GM12891 (cell line): ENCODE measurements at places on chromosomes 4 and X.

DNA sequence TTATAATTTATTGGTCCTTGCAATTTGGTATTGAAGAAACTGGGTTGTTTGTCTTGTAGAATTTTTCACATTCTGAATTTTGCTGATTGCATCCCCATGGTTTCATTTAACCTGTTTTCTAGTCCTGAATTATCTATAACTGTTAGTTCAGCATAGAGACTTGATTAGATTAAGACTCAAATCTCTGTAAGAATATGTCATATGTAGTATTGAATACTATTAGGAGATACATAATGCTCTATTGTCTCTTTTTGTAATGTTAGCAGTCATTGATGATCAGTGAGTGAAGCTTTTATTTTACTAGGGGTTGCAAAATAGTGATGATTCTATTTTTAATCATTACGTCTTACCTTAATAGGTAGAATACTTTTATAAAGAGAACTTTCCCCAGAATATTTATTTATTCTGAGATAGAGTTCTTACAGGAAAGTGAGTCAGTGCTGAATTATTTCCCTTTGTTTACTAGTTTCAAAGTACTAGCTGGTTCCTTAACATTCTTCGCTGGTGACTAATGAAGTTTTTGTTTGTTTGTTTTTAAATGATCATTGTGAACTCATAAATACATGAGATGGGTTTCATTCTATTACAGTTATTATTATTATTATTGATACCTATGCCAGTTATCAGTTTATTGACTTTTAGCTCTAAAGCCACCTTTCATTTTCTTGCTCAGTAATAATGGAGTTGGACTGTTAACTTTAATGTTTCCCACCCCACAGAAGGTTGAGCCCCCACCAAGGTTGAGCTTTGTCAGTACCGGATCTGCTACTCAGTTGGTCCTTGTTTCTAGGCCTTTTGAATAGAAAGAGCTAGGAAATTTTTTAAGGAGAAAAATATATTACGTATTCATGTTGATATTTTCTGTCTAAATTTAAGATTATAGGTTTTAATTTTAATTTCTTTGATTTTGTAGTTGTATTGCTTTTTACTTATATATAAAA lies 102.3 kb downstream of the LARP1B start:
- no peak for DNase-seq

DNA sequence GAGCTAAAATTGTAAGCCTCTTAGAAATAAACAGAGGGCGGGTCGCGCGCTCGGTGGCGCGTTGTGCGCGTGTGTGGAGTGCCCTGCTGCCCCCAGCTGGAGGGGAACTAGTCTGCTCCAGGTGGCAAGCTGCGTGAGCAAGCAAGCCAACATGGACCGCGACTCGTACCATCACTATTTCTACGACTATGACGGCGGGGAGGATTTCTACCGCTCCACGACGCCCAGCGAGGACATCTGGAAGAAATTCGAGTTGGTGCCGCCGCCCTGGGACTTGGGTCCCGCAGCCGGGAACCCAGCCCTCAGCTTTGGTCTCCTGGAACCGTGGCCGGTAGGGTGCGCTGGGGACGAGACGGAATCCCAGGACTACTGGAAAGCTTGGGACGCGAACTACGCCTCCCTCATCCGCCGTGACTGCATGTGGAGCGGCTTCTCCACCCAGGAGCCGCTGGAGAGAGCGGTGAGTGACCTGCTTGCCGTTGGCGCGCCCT lies 66.1 kb downstream of the DNAAF6 start:
- no peak for DNase-seq

GRCh38 chr4:104749062-104749461 lies 254.4 kb upstream of the CXXC4 start:
- DNase-seq, result no peak

DNA sequence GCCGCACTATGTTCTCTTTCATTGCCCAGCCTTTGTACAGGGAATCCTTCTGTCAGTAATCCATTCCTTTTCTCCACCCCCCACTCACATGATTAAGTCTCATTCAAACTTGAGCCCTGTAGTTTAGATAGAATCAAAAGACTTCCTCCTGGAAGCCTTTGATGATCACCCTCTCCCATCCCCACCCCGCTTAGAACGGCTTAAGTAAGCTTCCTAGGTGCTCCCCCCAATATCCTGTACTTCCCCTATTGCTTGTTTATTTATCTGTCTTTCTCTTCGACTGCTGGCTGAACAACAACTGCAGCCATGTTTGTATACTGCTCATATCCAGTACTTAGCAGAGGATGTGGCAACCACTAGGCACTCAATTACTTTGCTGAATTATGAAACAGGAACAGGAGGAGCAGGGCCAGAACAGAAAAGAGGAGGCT lies 38.5 kb upstream of the GPC3 start:
- DNase-seq, result no peak

DNA sequence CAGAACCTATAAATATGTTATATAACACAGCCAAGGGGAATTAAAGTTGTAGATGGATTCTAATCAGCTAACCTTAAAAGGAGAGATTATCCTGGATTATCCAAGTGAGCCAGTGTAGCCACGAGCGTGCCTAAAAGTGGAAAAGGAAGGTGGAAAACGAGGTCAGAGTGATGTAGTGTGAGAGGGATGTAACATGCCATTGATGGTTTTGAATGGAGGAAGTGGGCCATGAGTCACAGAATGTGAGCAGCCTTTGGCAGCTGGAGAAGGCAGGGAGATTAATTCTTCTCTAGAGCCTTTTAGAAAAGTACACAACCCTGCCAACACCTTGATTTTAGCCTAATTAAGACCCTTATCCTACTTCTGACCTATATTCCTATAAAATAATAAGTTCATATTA lies 149.1 kb downstream of the SLC39A8 start:
- DNase-seq, result no peak

DNA sequence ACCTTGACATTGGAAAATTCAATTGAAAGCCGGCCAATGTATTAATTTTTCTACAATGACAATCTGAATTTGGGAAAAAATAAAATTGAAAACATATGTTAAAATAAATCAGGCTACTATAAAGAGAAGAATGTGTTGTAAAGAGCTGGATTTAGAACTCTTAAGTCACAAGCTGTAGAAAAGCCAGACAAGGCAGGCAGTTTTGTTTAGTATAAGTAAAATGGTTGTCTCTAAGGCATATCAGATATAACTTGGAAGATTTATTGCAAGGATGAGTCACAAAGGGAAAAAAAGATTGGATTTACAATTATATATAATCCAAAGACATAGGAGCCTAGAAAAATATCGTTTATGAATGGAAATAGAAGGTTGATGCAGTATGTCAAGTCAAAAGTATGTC lies 549.1 kb upstream of the EPHA5 start:
- no peak for DNase-seq

DNA sequence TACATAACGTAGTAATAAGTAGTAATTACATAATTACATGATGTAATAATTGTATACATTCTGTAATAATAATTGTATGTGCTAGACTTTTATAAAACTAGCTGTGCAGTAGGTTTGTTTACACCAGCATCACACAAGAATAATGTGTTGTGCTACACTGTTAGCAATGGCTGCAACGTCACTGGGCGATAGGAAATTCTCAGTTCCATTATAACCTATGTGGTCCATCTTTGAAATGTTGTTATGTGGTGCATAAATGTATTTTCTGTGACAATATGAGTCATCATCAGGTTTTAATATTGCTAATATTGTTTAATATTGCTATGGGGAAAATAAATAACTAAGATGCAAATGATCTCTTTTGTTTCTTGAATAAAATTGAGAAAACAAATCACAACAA lies 46.0 kb upstream of the ATP8A1 start:
- no peak for DNase-seq

GRCh38 chr4:149952101-149952500 lies 126.1 kb upstream of the DCLK2 start:
- no peak for DNase-seq

- no peak for DNase-seq
Measured at GRCh38 chr4:23631255-23631950, 258.4 kb downstream of the PPARGC1A start.

DNA sequence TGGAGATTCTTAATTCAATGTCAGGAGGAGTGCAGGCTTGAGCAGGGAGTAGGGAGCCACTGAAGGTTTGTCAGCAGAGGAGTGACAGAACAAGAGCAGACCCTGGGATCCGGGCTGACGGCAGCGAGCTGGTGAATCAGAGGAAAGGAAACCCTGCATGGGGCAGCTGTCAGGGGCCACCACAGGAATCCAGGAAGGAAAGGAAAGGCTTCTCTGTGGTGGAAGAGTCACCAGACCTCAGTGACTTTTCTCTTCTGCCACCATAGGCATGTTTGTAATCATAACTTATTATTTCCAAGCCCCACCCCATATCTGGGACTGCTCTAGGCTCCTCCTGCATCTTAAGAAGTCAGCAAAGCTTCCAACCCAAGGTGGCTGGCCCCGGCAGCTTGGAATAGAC lies 150.9 kb downstream of the BCOR start:
- DNase-seq, result no peak

DNA sequence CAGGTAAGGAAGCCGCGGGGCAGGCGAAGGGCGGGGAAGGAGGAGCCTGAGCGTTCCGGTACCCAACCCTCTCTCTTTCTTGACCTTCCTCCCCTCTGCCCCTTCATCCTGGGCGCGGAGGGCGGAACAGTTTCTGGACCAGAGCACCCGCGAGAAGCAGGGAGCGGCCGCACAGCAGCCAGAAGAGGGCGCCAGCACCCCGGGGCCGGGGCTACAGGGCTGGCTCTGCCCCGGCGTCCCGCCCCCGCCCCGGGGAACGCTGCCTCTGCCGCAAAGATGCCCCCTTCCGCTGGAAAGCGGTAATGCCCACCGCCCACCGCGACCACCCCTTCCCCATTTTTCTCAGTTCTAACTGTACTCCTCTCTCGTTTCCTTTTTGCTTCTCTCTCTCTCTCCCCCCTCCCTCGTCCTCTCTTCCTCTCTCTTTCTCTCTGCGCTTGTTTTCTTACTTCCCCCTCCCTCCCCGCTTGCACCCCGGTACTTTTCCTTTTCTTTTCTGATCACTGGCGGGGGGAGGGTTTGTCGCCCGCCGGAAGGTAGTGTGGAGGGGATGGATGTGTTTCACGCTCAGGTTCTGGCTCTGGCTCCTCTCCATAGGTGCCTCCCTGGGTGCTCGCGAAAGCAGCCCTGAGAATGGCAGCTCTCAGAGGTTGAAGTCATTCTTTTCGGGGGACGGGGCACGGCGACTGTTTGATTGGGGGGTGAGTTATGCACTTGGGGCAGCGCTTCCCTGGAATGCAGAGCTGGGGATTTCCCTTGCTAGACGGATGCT lies 13.1 kb upstream of the PRDM8 start:
- peak; percentile 91 for DNase-seq

- peak; percentile 22 for DNase-seq
Measured at GRCh38 chr4:103934178-103934789, 214.5 kb upstream of the TACR3 start.

DNA sequence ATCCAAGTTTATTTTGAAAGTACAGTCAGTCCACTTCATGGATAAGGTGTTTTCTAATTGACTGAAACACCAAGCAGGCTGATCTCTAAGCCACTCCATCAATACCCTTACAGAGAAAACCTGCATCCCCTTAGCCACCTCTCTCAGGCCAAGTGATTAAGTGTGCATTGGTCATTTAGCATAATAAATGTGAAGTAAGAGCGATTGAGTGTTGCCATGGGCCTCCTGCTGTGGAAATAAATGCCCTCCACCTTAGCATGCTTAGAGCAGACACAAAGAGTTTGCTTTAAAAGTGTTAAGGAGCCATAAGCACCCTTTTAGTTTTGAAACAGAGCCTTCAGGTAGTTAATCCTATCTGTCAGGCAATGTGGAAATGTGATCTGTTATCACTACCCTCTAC lies 386.5 kb downstream of the GPAT3 start:
- no peak for DNase-seq

- DNase-seq, result no peak
Measured at GRCh38 chrX:84363051-84363450, 139.2 kb downstream of the HDX start.

DNA sequence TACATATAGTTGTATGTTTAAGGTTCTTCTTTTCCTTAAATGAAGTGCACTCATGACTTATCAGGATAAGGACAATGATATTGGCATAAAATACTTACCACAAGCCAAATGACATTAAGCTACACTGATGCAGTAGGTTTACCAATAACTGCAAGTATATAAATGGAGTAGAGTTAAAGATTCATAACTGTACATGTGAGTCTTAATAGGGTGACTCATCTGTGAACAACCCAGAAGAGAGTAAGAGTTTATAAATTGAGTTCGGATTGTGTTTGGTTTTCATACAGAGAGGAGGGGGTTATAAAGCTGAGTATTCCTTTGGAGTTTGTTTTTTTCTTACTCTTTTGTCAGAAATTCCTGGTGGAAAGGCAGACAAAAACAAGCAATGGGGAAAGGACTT lies 144.8 kb downstream of the TLL1 start:
- no peak for DNase-seq
